KBM-7 (cell line): ENCODE measurements at places on chromosomes 5 and 9.
A peak's percentile ranks its signal among the peaks of the same experiment; 100 is the strongest.

DNA sequence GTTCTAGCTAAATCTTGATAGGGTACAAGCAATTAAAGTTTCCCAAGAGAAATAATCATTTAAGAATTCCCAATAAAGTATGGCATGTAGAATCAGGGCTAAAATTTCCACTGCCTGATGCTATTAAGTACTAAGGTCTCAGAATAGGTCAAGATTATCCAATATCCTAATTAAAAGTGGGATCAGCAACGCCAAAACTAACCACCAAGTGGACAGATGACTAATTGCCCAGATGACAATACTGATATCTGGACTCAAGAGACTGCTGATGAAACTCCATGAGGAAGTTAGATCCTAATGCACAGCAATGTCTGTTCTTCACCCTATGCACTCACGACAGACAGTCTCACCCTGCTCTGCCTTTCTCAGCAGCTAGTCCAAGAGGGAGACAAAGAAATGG is 14.3 kb downstream of the DEPDC1B start:
- DNase-seq: no peak

- DNase-seq: no peak
Observed at GRCh38 chr5:83124593-83124992, 47.2 kb downstream of the XRCC4 start.

DNA sequence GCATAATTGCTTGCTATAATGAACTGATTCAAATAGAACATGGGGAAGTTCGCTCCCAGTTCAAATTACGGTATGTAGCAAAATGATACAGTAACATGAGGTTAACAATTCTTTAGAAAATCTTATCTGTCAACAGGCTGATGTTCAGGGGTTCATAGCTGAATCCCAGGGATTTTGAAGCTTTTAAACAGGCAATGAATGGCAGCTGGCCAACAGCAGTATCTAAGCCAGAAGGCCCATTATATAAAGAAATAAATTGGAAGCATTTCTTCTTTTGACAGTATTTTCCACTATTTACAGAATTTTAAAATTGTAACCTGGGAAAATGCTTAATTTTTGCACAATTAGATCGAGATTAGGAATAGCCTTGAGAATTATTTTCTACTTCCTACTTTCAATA is 126.8 kb downstream of the PDE8B start:
- DNase-seq: no peak

GRCh38 chr5:38846379-38847011 is 683 bp downstream of the OSMR start:
- DNase-seq: no peak

GRCh38 chr5:160655717-160656116 is 196.3 kb downstream of the ATP10B start:
- no peak for DNase-seq

- peak; percentile 24 for DNase-seq
Observed at GRCh38 chr9:86637515-86637914, 283.3 kb upstream of the TUT7 start.

GRCh38 chr5:139738193-139739149 is 57.1 kb upstream of the PSD2 start:
- no peak for DNase-seq

GRCh38 chr9:95077053-95077765 is 240.3 kb downstream of the FANCC start:
- no peak for DNase-seq
